ENCODE measurements at places on chromosomes 13 and 19.

DNA sequence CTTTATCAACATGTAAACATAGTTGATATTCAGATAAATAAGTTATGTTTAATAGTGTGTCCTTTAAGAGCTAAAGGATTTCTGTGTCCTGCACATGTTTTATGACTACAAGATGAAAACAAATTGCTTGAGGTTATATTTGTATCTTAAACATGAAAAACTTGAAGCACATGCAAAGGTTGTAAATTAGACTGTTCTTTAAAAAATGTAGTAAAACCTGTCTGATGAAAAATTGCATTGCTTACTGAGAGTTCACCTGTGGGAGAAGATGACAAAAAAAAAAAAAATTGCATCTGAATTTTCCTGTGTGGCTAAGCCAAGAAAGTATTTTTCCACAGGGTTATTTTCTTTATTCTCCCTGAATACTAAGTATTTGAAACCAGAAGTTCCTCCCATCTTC, 25.7 kb upstream of the LMO7 start:
- DNase-seq = no peak

- peak; percentile 74 for DNase-seq
Observed at GRCh38 chr13:95784900-95785290, 108.0 kb downstream of the DNAJC3 start.

GRCh38 chr13:87426742-87427141, 244.4 kb upstream of the SLITRK5 start:
- DNase-seq = no peak

DNA sequence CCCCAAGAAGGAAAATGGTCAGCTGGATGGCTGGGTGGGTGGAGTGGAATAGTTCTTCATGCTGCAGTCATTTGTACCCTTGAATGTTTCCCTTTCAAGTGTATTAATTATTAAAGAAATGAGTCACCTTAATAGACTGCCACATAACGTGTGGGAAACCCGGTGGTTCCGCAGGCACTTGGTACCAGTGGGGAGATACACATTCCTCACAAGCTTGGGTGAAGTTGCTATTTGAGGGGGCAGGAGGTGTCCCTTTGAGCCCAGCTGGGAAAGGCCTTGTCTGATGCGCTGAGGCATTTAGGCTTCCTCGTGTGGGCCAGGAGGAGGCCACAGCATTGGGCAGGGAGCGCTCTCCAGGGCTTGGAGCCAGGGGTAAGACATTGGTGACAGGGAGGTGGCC, 57.7 kb downstream of the ATP8A2 start:
- DNase-seq = no peak

DNA sequence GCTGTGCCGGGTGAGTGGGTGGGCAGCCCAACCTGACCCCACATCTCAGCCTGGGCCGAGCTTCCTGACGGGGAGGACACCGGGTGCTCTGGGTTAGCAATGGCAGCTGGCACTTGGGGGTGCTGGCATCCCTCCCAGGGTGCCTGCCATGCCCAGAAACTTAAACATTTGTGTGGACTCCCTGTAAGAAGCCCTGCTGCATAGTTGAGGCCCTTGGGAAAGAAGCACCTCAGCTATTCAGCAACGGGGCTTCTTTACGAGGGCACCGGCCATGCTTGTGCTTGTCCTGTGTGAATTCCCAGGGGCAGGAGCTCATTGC, 33.8 kb upstream of the MEDAG start:
- no peak for DNase-seq

- no peak for DNase-seq
Observed at GRCh38 chr13:60032851-60033250, 130.9 kb downstream of the DIAPH3 start.

DNA sequence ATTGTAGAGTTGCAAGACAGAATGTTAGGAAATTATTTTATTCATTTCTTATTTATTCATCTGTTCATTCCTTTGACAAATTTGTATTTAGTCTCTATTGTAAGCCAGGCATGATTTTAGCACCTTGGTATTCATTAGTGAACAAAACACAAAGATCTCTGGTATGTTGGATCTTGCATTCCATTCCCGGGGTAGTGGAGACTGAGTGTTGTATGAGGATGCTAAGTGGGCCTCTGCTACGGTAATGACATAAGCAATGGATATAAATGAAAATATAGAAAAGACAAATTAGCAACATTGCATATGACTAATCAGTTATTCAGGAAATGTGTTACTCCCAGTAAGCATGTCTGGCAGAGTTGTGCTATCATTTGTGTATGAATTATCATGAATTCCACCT, 449.3 kb downstream of the PCDH17 start:
- no peak for DNase-seq

DNA sequence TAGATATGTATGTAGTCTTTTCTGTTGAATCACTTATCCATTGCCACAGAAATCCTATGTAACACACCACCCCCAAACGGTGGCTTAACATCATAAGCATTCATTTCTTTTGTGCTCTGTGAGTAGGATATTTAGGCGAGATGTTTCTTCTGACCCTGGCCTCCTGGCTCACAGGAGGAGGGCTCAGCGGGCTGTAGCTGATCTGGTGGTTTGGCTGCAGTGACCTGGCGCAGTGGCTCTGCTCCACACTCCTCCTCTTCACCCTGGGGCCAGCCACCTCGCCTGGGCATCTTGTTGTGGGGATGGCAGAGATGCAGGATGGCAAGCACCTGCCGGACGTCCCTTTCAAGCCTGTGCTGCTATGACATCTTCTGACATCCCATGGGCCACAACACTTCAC, 147.1 kb upstream of the IRS2 start:
- no peak for DNase-seq

DNA sequence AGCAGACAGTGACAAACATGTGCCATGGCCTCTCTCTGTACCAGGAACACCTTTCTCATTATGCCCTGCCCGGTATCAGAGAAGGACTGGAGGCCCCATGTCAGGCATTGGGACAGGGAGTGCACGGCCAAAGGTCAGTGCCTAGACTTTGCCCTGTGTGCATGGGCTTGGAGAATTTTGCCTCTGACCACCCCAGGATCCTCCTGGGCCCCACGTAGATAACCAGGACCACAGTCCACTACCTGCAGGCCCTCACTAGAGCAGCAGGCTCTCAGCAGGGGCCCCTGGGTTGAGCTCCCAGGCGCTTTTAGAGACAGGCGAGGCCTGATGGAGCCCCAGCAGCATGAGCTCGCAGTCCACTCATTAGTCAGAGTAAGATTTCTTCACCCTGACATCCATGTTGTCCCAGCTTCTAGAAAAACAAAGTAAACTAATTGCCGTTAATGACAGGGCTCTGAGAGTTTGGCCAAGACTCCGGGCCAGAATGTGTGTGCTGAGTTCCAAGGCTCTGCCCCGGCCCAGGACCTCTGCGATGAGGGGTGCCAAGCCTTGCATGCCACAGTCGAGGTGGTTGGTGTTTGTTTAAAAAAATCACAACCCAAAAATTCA, 42.7 kb downstream of the CAPN12 start:
- no peak for DNase-seq

DNA sequence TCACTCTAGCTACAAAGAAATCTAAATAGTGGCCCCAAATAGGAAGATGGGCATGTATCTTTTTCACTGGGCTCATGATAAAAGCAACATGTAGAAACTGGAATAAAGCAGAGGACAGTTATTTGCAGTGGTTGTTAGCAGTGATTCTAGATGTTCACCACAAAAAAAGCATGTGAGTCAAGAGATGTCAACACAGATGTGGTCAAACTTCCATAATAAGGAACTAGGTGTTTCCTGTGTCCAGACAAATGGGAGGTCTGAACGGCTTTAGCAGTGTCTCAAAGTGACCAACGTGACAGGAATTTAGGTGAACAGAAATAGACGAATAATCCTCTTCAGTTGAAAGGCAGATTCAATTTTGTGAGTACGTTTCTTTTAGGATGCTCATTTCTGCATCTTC, 162.7 kb downstream of the TBC1D4 start:
- peak; percentile 28 for DNase-seq

DNA sequence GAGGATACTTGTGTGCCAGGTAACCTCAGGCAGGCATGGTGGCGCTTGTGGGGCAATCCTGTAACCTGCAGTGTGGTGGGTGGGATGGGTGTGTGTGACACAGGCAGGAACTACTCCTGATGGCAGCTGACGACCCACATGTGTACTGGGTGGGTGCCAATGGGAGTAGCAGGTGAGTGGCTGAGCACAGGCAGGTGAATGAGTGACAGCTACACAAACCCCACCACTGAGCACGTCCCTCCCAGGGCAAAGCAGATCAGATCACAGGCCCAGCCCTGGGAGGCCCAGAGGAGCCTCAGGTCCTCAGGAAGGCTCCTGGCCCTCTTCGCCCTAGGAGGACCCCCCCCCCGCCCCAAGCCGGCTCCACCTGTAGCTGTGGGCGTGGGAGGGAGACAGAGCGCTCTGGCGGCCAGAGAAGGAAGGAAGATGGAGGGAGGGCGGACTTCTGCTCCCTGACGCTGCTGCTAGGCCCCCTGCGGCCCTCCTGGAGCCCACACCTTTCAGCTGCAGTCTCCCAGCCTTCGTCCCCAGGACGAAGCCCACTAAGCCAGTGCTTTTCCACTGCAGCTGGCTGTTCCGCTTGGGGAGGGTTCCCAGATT, 1.3 kb upstream of the ZNF181 start:
- no peak for DNase-seq

- peak; percentile 91 for DNase-seq
Observed at GRCh38 chr19:46610851-46611770, 10.0 kb downstream of the CALM3 start.

GRCh38 chr13:71028884-71029283, 838.1 kb downstream of the DACH1 start:
- no peak for DNase-seq

DNA sequence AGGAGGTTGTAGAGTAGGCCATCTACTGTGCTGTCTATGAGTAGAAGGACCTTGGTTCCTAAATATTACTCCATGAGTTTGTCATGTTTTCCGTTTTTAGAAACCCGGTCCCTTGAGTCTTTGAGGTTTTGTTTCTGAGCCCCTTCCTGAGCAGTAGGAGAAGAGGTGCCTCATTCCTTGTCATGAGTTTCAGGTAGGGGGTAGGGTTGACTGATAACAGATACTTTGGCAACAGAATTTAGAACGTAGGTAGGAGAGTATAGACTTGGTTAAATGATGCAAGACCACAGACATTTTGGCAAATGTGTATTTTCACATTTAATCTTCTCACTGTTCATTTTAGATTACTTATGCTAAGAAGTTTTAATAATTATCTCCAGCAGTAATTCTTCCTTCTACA, 24.6 kb downstream of the LMO7 start:
- no peak for DNase-seq

DNA sequence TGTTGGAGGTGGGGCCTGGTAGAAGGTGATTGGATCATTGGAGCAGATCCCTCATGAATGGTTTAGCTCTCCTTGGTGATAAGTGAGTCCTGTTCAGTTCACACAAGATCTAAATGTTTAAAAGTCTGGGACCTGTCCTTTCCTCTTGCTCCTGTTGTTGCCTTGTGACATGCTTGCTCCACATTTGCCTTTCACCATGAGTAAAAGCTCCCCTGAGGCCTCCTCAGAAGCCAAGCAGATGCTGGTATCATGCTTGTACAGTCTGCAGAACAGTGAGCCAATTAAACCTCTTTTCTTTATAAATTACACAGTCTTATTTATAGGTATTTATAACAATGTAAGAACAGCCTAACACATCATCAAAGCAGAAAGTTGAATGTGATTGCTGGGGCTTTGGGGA, 24.2 kb upstream of the RFC3 start:
- no peak for DNase-seq

DNA sequence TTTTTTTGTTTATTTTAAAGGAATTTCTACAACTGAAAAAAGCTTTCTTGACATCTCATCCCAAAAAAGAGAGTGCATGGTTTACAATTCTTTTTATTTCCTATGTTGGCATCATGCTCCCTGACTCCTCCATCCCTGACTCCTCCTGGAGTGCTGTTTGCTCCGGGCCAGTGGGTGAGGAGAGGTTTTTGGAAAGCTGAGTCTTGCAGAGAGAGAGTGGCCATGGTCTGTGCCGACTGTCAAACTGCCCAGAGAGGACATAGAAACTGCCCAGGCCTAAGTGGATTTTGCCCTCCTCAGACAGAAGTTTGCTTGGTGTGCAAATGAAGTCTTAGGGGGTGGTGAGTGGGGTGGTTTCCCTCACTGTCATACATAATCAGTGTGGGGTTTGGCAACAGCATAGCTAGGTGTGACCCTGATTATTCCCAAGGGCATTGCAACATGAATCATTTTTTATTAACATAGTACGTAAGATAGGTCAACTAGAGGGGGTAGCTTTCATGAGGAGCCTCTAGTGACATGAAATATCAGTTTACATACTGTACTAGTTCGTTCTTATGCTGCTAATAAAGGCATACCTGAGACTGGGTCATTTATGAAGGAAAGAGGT, 179.8 kb upstream of the UBL3 start:
- no peak for DNase-seq

GRCh38 chr19:19643158-19644053, at the start of gene GMIP:
GMIP (minus strand) TSS chr19:19643657; CDS start chr19:19643529, 128 bp downstream.
- peak; percentile 73 for DNase-seq

- DNase-seq = peak; percentile 78
Observed at GRCh38 chr19:12792051-12792852, 966 bp downstream of the JUNB start.

- DNase-seq = no peak
Observed at GRCh38 chr19:5145521-5146511, 176.9 kb downstream of the KDM4B start.

DNA sequence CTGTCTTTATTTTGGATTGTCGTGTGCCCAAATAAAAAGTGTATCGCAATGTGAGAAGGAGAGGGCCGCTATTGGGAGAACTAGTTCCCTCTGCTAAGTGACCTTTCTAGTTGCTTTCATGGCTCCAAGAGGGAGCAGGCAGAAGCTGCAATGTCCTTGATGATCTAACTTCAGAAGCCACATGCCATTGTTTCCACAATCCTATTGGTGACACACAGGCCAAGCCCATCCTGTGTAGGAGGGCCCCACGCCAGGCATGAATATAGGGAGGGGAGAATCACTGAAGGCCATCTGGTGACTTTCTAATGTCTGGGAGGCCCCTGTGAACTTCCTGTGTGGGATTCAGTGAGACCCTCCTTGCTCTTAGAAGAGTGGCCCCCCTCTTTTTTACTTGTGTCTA, 47.8 kb upstream of the KPNA3 start:
- DNase-seq = peak; percentile 86

GRCh38 chr13:100890645-100891044, 216.1 kb upstream of the TMTC4 start:
- DNase-seq = no peak

DNA sequence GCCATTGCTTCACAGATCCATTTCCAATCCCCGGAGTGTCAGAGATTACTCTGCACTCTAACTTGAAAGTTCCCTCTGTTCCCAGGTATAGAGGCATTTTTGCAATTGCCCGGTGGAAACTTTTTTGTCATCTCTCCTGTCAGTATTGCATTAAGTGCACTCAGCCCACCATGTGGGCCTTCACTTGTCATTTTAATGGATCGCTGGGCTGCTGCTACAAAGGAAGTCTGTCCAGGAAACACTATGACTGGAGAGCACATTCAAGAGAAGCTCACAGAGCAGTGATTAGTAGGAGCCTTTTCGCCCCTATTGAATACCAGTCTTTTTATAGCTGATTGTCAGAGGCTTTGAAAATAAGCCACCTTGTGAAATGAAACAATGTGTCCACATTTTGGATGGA, 180.9 kb downstream of the B3GLCT start:
- no peak for DNase-seq

All from MV-4-11 (cell line).